ENCODE measurements at places on chromosomes 2 and 18.

DNA sequence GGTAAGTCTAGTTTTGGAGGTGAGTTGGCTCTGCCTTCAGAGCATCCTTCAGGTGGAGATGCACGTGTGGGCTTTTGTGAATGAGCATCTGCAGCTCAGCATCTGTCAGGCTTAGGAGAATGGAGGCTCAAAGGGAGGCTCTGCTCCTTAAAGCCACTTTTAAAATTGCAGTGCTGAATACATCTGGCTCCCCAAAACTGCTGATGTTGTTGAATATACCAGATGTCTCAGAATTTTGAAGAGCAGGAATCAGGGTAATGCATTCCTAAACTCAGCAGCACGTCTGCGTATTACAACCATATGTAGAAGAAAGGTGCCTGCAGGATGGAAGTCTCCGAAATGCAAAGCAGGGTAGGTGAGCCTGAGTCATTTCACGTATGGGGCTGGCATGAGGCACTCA lies 106.5 kb upstream of the EFEMP1 start:
- no peak for DNase-seq

GRCh38 chr2:159775021-159775420 lies 23.0 kb downstream of the CD302 start:
- DNase-seq = no peak

- no peak for DNase-seq
These were observed 51.1 kb upstream of the RAPH1 start for GRCh38 chr2:203586206-203586605.

DNA sequence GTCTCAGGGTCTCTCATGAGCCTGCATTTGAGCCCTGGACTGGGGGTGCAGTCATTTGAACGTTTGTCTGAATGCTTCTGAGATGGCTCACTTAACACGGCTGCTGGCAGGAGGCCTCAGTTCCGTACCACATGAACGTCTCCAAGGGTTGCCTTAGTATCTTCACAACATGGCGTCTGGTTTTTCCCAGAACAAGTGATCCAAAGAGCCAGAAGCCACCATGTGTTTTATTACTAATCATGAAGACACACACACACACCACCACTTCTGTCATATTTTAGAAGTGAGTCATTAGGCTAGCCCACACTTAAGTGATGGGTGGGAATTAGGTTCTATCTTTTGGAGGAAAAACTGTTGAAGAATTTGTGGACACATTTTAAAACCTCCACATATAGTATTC lies 15.0 kb upstream of the MYO1B start:
- DNase-seq = no peak

DNA sequence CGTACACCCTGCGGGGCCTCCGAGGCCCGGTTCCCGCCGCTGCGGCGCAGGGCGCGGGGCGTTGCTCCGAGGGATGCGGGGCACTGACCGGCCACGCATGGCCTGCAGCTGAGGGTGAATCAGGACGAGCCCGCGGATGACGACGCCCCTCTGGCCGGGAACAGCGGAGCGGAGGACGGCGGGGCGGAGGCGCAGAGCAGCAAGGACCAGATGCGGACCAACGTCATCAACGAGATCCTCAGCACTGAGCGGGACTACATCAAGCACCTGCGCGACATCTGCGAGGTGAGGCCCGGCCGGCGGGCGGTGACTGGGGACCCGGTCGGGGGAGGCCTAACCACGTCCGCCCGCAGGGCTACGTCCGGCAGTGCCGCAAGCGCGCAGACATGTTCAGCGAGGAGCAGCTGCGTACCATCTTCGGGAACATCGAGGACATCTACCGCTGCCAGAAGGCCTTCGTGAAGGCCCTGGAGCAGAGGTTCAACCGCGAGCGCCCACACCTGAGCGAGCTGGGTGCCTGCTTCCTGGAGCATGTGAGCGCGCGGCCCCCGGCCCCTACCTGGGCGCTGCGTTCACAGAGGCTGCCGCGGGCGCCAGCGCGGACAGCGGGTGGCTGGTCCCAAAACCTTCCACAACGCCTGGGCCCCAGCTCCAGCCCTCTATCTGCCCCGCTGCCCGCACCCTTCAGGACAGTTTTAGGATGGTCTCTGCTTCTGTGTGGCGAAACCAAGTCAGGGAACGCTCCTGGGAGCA lies 53.2 kb downstream of the FAM168B start:
- no peak for DNase-seq

- DNase-seq = no peak
These were observed 226.1 kb downstream of the LDLRAD4 start for GRCh38 chr18:13444430-13445240.

DNA sequence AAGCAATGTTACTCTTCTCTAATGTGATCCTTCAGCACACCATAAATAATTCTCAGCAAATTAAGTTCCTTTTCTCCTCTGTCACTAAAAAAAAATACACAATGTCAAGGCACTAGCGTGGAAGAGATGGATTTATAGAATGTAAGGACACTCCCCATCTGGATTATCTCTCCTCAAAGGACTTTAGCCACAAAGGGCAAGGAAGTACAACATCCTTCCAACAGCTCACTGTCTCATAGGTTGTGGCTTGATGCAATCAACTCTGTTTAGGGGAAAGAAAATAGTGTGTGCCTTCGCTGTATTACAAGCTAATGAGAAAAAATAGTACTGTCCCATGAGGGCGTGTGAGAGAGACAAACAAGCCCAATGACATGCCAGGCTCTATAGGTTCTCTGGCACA lies 129.1 kb upstream of the DNMT3A start:
- DNase-seq = no peak

Measured in amniotic stem cell (primary cell).